CD4-positive, alpha-beta memory T cell (primary cell): ENCODE measurements at places on chromosomes 6 and 20. TPM values are rescaled to one million over a fixed set of nuclear protein-coding genes. Genes with fewer than 3 reads are reported as not detected.

TTK gene
- 0.61 TPM for total RNA-seq

GRCh38 chr6:25175681-25176080, 103.5 kb upstream of the CARMIL1 start:
- no peaks in the 10 kb centered on the region for H3K27me3 ChIP-seq
- no peak for DNase-seq
- H3K4me1 ChIP-seq, result no peaks in the 10 kb centered on the region
- H3K4me3 ChIP-seq, result no peak overlapping the region
- no peaks in the 10 kb centered on the region for H3K36me3 ChIP-seq

GRCh38 chr6:4550227-4550597, 226.0 kb upstream of the CDYL start:
- DNase-seq, result no peak
- no peaks in the 10 kb centered on the region for H3K4me1 ChIP-seq
- H3K27ac ChIP-seq, result no peak overlapping the region

DNAAF9 gene
- total RNA-seq, result 6.1 TPM

OLIG3 gene
- not detected for total RNA-seq

FAM83D gene
- total RNA-seq, result 1.5 TPM

OR12D3 gene
- not detected for total RNA-seq

DNA sequence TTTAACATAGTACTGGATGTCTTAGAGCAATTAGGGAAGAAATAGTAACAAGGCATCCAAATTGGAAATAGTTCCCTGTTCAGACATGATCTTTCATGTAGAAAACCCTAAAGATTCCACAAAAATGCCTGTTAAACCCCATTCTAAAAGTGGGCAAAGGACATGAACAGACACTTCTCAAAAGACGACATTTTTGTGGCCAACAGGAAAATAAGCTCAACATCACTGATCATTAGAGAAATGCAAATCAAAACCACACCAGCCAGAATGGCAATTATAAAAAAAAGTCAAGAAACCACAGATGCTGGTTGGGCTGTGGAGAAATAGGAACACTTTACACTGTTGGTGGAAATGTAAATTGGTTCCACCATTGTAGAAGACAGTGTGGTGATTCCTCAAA, 109.9 kb upstream of the MOCS1 start:
- H3K36me3 ChIP-seq, result no peaks in the 10 kb centered on the region
- H3K27ac ChIP-seq, result no peak overlapping the region
- no peaks in the 10 kb centered on the region for H3K27me3 ChIP-seq
- no peaks in the 10 kb centered on the region for H3K4me1 ChIP-seq

GRCh38 chr6:47733879-47734558, 35.6 kb downstream of the ADGRF4 start:
- H3K27me3 ChIP-seq, result no peaks in the 10 kb centered on the region
- no peaks in the 10 kb centered on the region for H3K4me1 ChIP-seq
- DNase-seq, result no peak
- no peak overlapping the region for H3K4me3 ChIP-seq
- H3K36me3 ChIP-seq, result no peaks in the 10 kb centered on the region
- H3K27ac ChIP-seq, result no peak overlapping the region

PRDM13 gene
- not detected for total RNA-seq

DNA sequence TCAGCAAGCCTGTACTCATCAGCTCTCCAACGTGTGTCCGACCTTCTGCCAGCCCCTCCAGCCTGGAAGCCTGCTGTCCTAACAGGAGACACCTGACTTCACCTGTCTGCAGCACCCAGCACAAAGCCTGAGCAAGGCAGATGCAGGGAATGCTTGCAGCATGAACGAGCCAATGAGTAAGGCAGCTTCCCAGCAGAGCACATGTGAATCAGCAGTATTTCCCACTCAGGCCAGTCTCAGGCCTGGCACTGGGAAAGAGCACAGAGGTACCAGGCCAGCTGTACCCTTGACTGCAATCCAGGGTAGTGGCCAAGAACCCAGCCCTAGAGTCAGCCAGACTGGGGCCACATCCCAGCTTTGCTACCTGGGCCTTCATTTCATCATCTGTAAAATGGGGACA, 120.8 kb downstream of the MAFB start:
- no peaks in the 10 kb centered on the region for H3K36me3 ChIP-seq
- DNase-seq, result no peak
- no peak overlapping the region for H3K27ac ChIP-seq

GRCh38 chr20:11389186-11389585, 528.5 kb upstream of the BTBD3 start:
- no peak overlapping the region for H3K27ac ChIP-seq
- H3K4me3 ChIP-seq, result no peak overlapping the region
- H3K27me3 ChIP-seq, result no peaks in the 10 kb centered on the region
- no peaks in the 10 kb centered on the region for H3K4me1 ChIP-seq
- H3K36me3 ChIP-seq, result no peaks in the 10 kb centered on the region

DNA sequence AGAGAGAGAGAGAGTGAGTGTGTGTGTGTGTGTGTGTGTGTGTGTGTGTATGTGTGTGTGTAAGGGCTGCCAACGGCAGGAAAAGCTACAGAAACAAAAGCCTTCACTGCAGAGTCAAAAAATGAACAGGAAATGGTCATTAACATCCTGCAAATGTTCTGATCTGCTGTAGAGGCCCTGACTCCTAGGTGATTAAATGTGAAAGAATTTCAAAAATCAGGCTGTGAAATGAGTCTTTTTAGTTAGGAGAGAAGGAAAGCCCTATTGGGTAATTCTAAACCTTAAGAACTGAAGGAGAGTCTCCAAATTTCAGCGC, 166.5 kb upstream of the MYLIP start:
- DNase-seq, result no peak
- H3K36me3 ChIP-seq, result no peaks in the 10 kb centered on the region
- H3K4me1 ChIP-seq, result no peaks in the 10 kb centered on the region
- H3K27ac ChIP-seq, result no peak overlapping the region
- H3K27me3 ChIP-seq, result no peaks in the 10 kb centered on the region

- no peak overlapping the region for H3K4me3 ChIP-seq
- peaks cover 9% of the 10 kb centered on the region for H3K27me3 ChIP-seq
- H3K4me1 ChIP-seq, result peaks cover 11% of the 10 kb centered on the region
- peaks cover 7% of the 10 kb centered on the region for H3K36me3 ChIP-seq
These were observed 2.8 kb upstream of the AARS2 start for GRCh38 chr6:44315951-44316350.

GRCh38 chr20:8587810-8588209, 455.7 kb downstream of the PLCB1 start:
- no peaks in the 10 kb centered on the region for H3K4me1 ChIP-seq
- H3K36me3 ChIP-seq, result no peaks in the 10 kb centered on the region
- DNase-seq, result no peak
- no peaks in the 10 kb centered on the region for H3K27me3 ChIP-seq
- no peak overlapping the region for H3K4me3 ChIP-seq

STK38 gene
- total RNA-seq, result 186 TPM

DNA sequence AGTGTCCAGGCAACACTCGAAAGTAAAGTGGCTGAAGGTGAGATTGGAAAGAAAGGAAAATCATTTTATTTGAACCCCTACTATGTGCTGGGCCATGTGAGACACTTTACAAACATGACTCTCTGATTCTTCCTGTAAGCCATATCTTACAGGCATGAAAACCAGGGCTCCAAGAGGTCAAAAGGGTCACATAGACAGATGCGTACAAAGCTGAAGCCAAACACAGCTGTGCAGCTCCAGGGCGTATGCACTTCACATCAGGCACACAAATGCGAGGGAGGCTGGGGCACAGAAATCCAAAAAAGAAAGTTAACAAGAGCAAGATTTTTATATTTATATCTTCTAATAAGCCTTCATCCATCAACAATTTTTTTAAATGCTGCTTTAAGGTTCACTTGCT, 176.5 kb downstream of the PHACTR1 start:
- no peak overlapping the region for H3K4me3 ChIP-seq
- peaks cover 5% of the 10 kb centered on the region for H3K27me3 ChIP-seq

- H3K4me3 ChIP-seq, result no peak overlapping the region
- no peaks in the 10 kb centered on the region for H3K4me1 ChIP-seq
These were observed 220.0 kb upstream of the SPTLC3 start for GRCh38 chr20:12788632-12789299.

AKAP7 gene
- 16.2 TPM for total RNA-seq
